EL (cell line): ENCODE measurements at places on chromosomes 1 and 21.

DNA sequence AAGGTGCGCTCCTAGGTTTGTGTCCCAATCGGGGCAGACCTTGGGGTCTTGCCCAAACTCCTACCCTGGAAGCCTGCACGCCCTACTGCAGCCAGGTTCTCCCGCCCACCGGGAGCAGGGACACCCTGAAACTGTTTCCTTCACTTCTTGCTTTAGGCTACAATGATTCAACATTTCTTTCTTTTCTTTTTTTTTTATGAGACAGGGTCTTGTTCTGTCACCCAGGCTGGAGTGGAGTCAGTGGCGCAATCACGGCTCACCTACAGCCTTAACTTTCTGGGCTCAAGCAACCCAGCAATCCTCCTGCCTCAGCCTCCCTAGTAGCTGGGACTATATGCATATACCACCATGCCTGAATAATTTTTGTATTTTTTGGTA, 75.8 kb downstream of the ITPKB start:
- DNase-seq: no peak

DNA sequence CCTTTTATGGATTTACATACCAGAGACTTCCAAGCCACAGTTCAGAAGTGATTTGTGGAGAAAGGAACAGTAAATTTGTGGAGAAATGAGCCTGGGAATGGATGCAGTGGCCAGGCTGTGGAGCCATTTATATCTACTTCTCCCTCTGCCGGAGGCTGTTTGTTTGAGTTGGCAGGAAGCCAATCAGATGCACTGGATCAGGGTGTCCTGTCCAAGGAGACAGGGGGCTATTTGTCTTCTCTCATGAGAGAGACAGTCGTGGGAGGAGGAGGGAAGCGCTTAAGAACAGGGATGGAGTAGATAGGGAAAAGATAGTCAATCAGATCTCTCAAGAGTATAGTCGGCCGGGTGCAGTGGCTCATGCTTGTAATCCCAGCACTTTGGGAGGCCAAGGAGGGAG, 2.8 kb upstream of the HAPLN2 start:
- peak; percentile 55 for DNase-seq

GRCh38 chr1:236753516-236753915, 41.6 kb upstream of the MTR start:
- DNase-seq: peak; percentile 30

DNA sequence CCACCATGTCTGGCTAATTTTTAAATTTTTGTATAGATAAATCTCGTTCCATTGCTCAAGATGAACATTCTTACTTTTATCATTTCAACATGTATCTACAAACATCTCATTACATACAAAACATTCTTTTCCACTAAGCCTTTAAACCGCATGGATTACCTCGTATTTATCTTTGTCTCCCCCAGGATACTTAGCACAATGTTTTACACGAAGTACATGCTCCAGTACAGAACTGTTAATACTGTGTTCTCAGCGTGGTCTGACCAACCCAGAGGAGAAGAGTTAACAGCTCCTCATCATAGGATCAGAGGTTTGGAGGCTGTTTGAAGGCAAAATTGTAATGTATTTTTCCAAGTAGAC, 7.4 kb downstream of the PIK3C2B start:
- no peak for DNase-seq

- no peak for DNase-seq
Measured at GRCh38 chr1:83790446-83790845, 208.5 kb downstream of the TTLL7 start.

- no peak for DNase-seq
Measured at GRCh38 chr1:243849421-243850201, 432 bp downstream of the AKT3 start.

- DNase-seq: no peak
Measured at GRCh38 chr1:84570436-84571149, 3.6 kb downstream of the CTBS start.

DNA sequence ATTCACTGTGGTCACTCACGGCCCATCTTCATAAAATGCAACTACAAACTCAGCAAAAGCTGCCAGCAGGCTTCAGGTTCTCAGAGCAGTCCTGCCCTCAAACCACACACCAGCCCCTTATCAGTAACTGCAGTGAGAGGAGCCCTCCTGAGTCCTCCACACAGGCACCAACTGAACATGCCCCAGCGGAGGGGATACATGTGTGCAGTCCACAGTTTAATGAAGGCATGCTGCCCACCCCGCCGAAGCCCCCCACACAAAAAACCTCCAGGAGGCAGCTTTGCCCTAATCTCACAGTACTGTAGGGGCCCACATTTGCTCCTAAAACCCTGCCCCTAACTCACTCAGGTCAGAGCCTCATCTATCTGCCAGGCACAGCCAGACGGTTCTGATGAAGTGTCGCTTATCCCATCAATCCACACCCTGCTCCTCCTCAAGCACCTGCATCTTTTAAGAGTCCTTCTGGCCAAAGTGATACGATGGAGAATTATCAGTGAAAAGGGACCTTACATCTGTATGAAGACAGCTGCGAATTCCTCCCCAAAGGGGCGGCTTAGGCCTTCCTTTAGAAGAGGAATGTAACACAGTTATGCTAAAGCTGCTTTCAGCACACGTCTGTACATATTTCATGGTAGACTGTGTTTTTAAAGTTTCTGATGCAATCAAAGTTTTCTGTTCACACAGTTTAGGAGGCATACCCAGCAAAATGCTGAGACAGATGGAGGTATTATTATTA, 3.5 kb downstream of the ABCB10 start:
- no peak for DNase-seq

- DNase-seq: no peak
Measured at GRCh38 chr1:161173711-161174110, 3.6 kb downstream of the B4GALT3 start.

DNA sequence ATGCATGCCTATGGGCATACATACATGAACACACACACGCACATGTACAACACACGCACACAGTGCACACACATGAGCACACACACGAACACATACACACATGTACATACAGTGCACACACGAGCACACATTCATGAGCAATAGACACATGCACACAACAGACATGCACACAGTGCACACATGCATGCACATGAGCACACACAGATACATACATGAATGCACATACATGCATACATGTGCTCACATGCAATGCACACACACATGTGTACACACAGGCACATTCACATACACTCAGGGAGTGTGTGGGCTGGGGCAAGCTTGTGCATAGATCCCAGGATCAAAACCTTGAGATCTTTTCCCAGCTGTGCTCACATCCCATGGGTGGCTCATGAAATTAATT, 18.9 kb downstream of the CRYAA start:
- no peak for DNase-seq

DNA sequence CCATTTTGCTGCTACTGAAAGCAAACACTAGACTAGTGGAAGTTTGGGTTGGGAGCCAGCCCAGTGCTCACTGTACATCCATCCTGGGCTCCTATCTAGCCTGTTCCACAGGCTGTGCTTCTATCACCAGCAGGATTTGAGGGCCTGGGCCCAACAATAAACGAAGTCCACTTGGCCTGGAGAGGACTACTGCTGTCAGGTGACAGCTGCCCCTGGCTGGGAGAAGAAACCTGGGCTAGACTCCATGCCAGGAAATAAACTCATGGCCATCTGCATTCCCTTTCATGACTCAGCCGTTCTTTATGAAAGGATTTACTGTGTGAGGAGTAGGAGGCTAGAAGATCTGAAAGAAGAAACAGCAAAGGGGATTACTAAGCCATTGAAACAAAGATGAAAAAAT, 35.5 kb downstream of the COLGALT2 start:
- peak; percentile 87 for DNase-seq

DNA sequence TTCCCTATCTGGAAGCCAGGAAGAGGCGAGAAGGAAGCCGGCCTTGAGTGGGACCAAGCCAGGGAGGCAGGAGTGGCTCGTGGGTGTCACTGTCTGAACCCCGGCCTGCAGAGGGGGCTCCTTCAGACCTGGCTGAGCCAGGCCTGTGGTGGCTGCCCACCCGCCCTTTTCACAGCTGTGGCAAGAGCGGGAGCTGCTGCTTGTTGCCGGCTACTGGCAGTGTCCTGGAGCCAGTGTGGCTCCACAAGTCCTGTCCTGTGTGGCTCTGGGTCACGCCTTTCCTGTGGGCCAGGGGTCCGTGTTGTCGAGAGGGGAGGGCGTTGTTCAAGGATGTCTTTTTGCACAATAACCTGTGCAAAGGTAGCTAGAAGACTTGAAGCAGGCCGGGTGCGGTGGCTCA, 1.3 kb downstream of the PFKL start:
- DNase-seq: no peak

- no peak for DNase-seq
Measured at GRCh38 chr1:208007319-208007937, 96.5 kb upstream of the CD34 start.

- peak; percentile 77 for DNase-seq
Measured at GRCh38 chr1:9004700-9005394, 21.4 kb downstream of the SLC2A7 start.

- no peak for DNase-seq
Measured at GRCh38 chr1:21352586-21352985, 62.3 kb upstream of the ECE1 start.

GRCh38 chr1:24930260-24931145, at the start of gene RUNX3:
TSS of gene RUNX3 (minus strand) at chr1:24930276. CDS start at chr1:24929868, 408 bp downstream.
- DNase-seq: peak; percentile 73
